ENCODE measurements at places on chromosomes 6 and 20.

- DNase-seq, result no peak
Measured at GRCh38 chr6:26576407-26576843, 20.3 kb upstream of the ABT1 start.

- no peak for DNase-seq
Measured at GRCh38 chr20:63033794-63034709, 27.3 kb upstream of the BHLHE23 start.

DNA sequence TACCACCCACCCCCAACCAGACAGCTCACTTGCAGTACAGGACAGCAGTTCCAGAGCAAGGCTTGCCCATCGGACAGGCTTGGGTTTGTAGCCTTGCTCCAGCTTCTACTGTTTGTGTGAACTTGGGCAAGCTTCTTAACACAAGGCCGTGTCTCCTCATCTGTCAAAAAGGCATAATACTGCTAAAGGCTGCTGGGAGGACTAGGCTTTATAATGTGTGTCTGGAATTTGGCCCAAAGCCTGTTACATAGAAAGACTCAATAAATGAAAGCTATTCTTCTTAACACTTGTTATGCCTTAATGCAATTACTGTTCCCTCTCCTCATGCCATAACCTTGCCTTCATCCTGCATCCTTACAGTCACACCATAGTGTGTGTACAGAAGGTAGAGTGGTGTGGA, 43.4 kb downstream of the LYRM4 start:
- DNase-seq, result no peak

- no peak for DNase-seq
Measured at GRCh38 chr20:44390280-44390679, 34.8 kb downstream of the HNF4A start.

GRCh38 chr6:157366648-157367047, 14.3 kb upstream of the ZDHHC14 start:
- DNase-seq, result no peak

DNA sequence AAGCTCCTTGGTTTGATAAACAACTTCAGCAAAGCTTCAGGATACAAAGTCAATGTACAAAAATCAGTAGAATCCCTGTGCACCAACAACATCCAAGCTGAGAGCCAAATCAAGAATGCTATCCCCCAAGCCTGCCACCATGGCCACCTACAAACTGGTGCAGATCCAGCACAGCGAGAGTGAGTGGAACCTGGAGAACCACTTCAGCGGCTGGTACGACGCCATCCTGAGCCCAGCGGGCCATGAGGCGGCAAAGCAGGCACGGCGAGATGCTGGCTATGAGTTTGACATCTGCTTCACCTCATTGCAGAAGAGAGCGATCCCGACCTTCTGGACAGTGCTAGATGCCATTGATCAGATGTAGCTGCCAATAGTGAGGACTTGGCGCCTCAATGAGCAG, 170.3 kb downstream of the KHDC1L start:
- no peak for DNase-seq

GRCh38 chr6:157494132-157494710, 113.2 kb downstream of the ZDHHC14 start:
- DNase-seq, result no peak

- DNase-seq, result no peak
Measured at GRCh38 chr6:128600397-128600951, 80.1 kb upstream of the PTPRK start.

GRCh38 chr6:56515081-56515905, 127.4 kb downstream of the DST start:
- DNase-seq, result no peak

GRCh38 chr6:110756817-110757216, 58.5 kb downstream of the CDK19 start:
- no peak for DNase-seq

GRCh38 chr6:43840490-43841218, 70.6 kb downstream of the VEGFA start:
- no peak for DNase-seq

- no peak for DNase-seq
Measured at GRCh38 chr20:38973645-38974044, 11.5 kb downstream of the DHX35 start.

GRCh38 chr6:6752129-6752528, 163.6 kb downstream of the LY86 start:
- DNase-seq, result no peak

DNA sequence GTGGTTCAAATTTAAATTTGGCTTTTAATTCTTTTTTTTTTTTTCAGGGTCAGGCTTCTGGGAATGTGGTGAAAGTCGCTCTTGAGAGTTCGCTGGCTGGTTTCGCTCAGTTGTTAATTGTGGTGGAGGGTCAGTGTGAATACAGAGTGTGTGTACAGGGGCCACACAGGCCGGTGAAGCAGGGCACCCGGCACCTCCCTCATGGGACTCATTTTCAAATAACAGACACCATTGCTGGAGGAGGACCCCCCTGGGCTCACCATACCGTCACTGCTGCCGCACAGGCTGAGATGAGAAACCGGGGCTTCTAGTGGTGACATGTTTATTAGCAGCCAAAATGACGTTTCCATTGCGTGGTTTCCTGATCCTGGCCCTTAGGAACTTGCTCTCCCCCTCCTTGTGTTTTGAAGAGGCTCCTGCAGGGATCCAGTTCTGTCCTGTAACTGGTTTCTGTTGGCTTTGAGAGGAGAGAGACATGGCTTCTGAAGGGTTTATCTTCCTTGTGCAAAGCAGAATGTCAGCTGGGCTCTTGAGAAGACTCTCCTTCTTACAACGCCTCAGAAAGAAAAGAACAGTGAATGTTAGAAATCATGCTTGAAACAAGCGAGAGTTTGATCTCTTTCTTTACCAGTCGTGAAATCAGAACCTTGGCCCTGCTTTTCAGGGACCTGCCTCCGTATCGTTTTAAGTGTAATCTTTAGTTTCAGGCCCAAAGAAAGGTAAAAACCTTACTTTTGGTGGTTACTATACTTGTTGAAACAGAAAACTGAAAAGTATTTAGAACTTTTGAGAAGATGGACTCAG, 37.8 kb downstream of the DUSP22 start:
- no peak for DNase-seq

DNA sequence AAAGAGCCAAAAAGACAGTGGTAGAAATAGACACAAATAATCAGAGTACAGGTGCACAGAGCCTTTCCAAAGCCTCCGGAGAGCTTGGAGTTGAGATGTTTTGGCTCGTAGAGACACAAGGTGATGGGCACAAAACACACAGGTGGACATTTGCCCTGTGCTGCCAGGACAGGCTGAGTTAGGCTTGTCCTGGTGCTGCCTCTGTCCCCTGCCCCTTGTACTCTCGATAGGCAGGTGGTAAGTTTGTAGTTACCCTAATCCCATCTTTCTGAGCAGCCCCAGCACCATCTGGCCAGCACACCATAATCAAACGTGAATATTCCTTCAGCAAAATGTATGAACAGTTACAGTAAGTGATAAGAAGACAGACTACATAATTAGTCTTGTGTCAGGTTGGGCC, 95.5 kb downstream of the FOXC1 start:
- no peak for DNase-seq
